ENCODE measurements at places on chromosomes 5 and 9.

DNA sequence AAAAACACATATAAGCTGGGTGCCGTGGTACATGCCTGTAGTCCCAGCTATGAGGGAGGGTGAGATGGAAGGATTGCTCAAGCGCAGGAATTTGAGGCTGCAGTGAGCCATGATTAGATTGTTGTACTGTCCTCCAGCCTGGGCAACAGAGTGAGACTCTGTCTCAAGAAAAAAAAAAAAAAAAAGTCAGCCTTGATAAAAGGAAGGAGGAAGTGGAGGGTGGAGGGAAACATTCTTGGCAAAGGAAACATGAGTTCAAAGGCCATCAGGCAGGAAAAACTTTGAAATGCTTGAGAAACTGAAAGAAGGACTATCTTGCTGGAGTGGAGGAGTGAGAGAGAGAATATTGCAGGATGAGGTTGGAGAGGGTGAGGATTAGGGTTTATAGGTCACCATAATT is 18.3 kb upstream of the ANKHD1 start:
- no peak for DNase-seq

- no peak for DNase-seq
Measured at GRCh38 chr9:22117511-22118384, 108.6 kb upstream of the CDKN2B start.

- DNase-seq, result no peak
Measured at GRCh38 chr5:11322133-11322532, 561.1 kb upstream of the DAP start.

GRCh38 chr5:21672911-21673310 is 1180.2 kb downstream of the CDH12 start:
- no peak for DNase-seq

DNA sequence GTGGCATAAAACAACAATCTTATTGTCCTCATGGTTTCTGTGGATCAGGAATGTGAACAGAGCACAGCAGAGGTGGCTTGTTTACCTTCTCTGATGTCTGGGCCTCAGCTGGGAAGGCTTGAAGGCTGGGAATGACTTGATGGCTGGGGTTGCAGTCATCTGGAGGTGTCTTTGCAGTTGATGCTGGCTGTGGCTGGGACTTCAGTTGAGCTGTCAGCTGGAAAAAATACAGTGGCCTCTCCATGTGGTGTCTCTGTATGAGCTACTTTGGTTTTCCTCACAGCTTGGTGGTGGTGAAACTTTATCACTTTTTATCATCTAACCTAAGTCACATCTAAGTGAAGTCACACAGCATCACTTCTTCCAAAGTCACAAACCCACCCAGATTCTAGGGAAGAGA is 24.7 kb upstream of the STX17 start:
- DNase-seq, result no peak

DNA sequence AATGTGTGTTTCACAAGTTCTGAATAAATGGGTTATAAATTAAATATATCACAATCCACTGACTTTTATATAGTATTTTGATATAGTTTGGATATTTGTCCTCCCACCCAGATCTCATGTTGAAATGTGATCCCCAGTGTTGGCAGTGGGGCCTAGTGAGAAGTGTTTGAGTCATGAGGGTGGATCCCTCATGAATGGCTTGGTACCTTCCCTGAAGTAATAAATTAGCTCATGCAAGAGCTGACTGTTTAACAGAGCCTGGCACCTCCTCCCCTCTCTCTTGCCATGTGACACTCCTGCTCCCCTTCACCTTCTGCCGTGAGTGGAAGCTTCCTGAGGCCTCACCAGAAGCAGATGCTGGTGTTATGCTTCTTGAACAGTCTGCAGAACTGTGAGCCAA is 127.9 kb upstream of the PALM2AKAP2 start:
- DNase-seq, result no peak

DNA sequence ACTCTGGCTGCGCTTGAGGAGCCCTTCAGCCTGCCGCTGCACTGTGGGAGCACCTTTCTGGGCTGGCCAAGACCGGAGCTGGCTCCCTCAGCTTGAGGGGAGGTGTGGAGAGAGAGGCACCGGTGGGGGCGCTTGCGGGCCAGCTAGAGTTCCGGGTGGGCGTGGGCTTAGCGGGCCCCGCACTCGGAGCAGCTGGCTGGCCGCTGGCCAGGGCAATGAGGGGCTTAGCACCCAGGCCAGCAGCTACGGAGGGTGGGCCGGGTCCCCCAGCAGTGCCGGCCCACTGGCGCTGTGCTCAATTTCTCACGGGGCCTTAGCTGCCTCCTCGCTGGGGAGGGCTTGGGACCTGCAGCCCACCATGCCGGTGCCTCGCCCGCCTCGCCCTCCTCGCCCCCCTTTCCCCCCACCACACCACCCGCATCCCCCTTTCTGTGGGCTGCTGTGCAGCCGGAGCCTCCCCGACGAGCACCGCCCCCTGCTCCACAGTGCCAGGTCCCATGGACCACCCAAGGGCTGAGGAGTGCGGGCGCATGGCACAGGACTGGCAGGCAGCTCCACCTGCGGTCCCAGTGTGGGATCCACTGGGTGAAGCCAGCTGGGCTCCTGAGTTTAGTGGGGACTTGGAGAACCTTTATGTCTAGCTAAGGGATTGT is 954.5 kb downstream of the DTWD2 start:
- no peak for DNase-seq

DNA sequence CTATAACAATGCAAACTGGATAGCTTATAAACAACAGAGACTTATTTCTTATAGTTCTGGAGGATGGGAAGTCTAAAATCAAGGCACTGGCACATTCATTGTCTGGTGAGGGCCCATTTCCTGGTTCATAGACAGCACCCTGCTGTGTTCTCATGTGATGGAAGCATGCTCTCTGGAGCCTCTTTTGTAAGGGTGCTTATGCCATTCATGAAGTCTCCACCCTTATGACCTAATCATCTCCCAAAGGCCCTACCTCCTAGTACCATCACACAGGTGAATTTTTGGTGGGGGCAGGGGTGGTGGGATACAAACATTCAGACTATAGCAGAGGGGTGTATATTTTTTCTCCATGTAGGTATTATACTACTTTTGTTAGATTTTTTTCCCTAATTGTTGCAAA is 92.4 kb downstream of the UNC13B start:
- DNase-seq, result no peak

- no peak for DNase-seq
Measured at GRCh38 chr9:8533681-8534080, 734.1 kb upstream of the DMAC1 start.

- DNase-seq, result no peak
Measured at GRCh38 chr5:159184858-159185381, 24.4 kb downstream of the RNF145 start.

DNA sequence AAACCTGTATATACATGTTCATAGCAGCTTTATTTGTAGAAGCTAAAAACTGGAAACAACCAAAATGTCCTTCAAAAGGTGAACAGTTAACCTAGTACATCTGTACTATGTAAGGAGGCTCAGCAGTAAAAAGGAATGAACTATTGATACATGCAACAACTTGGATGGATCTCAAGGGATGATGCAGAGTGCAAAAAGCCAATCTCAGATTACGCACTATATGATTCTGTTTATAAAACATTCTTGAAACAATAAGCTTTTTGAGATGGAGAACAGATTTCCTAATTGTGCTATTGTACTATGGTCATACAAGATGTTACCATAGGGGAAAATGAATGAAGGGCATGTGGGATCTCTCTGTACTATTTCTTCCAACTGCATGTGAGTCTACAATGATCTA is 88.9 kb downstream of the PAM start:
- no peak for DNase-seq

DNA sequence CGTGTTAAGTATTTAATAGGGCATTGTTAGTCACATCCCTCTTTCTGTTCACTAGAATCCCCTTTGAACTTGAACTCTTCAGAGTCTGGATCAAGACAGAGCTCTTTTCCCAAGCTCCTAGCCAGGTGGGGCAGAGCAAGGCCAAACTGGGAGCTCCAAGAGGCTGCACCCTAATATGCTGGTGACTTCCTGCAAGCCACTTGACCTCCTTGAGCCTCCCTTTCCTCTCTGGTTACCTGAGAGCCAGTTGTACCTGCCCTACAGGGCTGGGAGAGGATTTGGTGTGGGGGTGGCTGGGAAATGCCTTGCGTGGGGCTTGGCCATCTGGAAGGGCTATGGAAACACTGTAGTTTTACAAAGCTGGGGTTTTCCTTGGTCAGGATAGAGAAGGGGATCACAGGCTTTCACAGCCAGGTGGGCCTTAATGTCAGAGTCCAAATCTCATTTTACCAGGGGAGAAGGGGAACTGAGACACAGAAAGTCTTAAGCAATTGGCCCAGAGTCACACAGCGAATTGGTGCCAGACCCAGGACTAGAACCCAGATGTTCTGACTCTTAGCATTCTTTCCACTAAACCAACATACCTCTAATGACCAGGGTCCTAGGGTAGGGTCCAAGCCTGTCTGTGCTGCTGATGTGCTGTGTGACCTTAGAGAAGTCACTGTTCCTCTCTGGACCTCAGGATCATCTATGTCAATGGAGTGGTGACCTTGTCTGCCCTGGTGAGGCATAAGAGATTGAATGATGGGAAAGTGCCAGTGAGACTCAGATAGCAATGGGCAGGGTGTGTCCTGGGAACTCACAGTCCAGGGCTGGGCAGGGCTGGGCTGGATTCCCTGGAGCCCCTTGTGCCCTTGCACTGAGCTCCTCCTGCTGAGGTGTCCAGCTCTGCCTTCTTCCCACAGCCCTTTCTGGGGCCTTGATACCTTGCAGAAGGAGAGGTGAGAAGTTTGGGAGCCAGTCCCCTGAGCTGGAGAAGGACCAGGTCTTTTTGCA is 35.8 kb downstream of the GSN start:
- no peak for DNase-seq

DNA sequence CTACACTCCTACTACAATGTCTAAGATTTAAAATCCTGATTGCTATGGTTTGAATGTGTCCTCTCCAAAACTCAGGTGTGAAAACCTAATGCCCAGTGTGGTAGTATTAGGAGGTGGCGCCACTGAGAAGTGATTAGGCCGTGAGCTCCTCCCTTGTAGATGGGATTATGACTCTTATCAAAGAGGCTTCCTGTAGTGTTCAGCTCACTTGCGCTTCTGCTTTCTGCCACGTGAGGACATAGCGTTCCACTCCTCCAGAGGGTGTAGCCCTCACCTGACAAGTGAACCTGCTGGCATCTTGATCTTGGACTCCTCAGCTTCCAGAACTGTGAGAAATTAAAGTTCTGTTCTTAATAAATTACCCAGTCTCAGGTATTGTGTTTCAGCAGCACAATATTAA is 33.0 kb upstream of the WHRN start:
- DNase-seq, result no peak

DNA sequence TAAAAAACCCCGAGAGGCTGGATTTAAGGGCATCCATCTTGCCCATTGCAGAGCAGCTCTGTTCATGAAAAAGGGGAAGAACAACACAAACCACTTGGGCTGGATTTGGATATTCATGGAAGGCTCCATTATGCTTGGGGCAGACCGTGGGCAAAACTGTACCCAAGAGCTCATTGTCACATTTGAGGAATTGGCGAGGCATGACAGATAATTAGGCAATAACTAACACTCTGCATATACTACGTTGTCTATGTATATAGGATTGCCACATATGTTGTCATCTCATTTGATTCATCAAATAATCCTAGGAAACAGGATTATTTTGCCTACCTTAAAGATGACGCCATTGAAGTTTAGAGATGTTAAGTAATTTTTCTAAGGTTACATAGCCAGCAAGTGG is 255.4 kb downstream of the SMARCA2 start:
- no peak for DNase-seq

GRCh38 chr5:139646111-139646510 is 2.0 kb upstream of the CXXC5 start:
- DNase-seq, result no peak

GRCh38 chr9:7341571-7341970 is 458.0 kb downstream of the DMAC1 start:
- DNase-seq, result no peak

- DNase-seq, result no peak
Measured at GRCh38 chr9:2662496-2662895, 40.9 kb downstream of the VLDLR start.

DNA sequence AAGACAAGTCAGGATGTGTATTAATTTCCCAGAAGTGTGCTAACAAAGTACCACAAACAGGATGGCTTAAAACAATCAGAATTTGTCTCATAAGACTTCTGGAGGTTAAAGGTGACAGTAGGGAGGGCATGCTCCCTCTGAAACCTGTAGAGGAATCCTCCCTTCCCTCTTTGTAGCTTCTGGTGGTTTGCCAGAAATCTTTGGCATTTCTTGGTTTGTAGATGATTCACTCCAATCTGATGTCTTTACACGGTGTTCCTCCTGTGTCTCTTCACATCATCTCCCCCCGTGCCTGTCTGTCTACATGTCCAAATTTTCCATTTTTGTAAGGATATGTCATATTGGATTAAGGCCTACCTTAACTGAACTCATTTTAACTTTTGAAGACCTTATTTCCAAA is 471.5 kb downstream of the ZNF608 start:
- no peak for DNase-seq

DNA sequence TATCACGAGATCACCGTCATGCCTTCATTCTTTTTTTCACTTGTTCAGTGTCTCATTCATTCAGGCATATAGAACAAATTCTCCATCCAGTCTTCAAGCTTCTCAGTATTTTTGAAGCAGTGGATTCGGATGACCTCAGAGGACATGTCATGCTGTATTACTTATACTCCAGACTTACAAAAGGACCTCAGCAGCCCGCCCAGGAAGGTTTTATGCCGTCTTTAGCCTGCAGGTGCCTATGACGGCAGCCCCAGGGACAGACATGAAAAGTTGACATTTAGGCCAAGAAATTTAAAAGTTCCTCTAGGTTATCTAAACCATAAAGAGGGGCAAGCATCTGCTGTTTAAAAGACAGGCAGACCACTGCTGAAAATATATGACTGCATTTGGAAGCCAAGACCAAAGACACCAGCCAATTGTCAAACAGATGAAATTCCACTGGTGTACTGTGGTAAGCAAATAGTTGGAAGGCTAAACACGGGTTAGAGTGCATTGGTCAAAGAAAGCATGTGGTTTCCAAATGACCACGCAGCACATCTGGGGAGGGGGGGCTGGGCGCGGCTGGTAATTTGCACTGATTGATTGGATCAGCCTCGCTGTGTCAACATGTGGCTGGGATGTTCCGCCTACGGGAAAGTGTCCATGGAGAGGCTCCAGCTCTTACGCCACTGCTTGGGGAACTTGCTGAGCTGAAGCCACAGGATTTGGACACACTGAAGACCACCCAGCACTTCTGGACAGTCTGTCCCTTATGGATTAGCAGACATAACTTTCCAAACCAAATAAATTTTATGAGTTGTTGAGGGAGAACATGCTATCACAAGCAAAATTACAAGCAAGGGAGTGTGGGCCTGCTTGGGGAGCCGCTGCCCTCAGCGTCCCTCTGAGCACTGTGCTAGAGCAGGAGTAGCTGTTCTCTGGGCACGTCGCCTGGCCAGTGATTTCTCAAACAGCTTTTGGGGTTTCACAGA is 173.6 kb downstream of the FANCC start:
- DNase-seq, result no peak

GRCh38 chr5:135211083-135211790 is 177.2 kb upstream of the PITX1 start:
- DNase-seq, result no peak

DNA sequence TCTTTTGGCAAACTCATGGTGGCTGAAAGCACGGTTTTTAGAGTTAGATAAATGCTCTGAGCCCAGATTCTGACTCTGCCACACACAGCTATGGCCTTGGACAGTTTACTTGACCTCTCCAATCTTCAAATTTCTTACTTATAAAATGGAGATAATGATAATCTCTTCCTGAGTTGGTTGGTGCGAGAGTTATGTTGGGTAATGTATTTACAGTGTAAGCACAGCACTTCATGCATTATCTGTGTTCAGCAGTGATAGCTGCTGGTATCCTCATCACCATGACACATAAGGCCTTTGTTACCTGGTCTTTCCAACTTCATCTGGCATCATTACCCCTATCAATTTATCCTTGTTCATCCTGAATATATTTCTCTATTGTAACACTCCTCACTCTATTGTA is 178.8 kb upstream of the ELL2 start:
- DNase-seq, result no peak
